ENCODE measurements at places on chromosomes 13 and 19. TPM values are rescaled to one million over a fixed set of nuclear protein-coding genes. Genes with fewer than 3 reads are reported as not detected.

DNA sequence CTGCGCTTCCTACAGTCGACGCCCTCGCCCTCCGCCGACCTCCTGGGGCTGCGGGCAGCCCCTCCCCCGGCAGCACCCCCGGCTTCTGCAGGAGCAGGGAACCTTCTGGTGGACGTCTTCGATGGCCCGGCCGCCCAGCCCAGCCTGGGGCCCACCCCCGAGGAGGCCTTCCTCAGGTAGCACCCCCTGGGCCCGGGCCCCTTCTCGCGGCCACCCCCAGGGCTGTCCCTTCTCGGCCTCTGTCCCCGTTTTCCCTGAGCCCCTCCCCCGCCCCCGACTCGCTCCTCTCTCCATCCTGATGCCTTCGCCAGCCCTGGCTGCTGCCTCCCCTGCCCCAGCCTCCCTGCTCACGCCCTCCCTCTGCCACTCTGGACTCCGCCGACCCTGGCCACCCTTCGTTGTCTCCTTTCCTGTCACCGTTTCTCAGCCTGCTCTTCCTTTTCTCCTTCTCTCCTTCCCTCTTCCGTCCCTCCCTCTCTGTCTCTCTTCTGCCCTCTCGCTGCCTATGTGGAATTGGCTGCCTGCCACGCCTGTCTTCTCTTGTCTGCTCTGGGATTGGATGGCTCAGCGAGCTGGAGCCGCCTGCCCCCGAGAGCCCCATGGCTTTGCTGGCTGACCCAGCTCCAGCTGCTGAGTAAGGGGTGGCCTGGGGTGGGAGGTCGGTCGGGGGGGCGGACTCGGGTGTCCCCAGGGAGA is 11.0 kb downstream of the FUZ start:
- 0 out of 2 replicates have a peak overlapping the region, but pooled peaks have one; percentile 69 for H3K27ac ChIP-seq
- peak overlapping the region; percentile 39 for H3K4me3 ChIP-seq
- no peaks in the 10 kb centered on the region for H3K36me3 ChIP-seq

Gene ICAM5
- polyA plus RNA-seq, result 0.78 TPM

DNA sequence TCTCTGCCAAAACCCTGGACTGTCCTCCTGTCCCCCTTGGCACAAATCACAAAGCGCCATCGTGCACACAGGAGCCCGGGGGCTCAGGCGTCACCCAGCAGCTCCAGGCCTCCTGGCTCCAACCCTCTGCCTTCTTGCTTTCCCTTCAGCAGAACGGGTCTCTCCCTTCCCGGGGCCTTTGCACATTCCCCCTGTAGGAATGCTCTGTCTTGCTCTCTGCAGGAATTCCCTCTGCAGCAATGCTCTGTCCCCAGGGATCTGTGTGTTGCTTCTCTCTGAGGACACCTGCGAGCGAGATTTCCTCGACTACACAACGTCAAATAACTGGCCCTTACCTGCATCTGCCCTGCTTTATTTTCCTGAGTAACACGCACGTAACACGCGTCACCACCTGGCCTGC is 13.3 kb upstream of the RASA3 start:
- H3K27me3 ChIP-seq, result no peaks in the 10 kb centered on the region
- no peaks in the 10 kb centered on the region for H3K4me1 ChIP-seq
- no peak for DNase-seq
- H3K4me3 ChIP-seq, result no peak overlapping the region
- no peak overlapping the region for H3K27ac ChIP-seq

Gene CNFN
- polyA plus RNA-seq, result 71.5 TPM

DNA sequence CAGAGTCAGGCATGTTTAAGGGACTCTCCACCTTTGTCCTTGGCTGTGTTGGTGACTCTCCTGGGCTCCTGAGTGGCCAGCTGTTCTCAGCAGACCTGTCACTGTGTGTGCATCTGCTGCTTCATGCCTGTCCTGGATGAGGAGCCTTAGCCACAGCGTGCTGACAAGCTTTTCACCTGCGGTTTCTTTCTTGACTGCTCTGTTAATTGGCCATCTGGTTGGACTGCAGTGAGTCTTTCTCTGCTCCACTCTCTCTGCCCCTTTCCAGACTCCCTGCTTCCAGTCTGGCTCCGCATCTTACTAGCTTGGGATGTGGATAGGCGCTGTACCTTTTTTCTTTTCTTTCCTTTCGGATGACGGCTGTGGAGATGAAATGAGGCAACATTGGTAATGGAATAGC is 38.8 kb downstream of the POLR1D start:
- H3K27me3 ChIP-seq, result no peaks in the 10 kb centered on the region
- H3K4me3 ChIP-seq, result no peak overlapping the region
- 0 out of 2 replicates have a peak, but pooled peaks cover 4% of the 10 kb centered on the region for H3K4me1 ChIP-seq
- H3K36me3 ChIP-seq, result no peaks in the 10 kb centered on the region

Gene ZNF726
- polyA plus RNA-seq, result not detected

- H3K27ac ChIP-seq, result no peak overlapping the region
- H3K4me1 ChIP-seq, result no peaks in the 10 kb centered on the region
- no peak overlapping the region for H3K4me3 ChIP-seq
- H3K36me3 ChIP-seq, result peaks cover 4% of the 10 kb centered on the region
These were observed 59.5 kb downstream of the MYCBP2 start for GRCh38 chr13:77267362-77267761.

DNA sequence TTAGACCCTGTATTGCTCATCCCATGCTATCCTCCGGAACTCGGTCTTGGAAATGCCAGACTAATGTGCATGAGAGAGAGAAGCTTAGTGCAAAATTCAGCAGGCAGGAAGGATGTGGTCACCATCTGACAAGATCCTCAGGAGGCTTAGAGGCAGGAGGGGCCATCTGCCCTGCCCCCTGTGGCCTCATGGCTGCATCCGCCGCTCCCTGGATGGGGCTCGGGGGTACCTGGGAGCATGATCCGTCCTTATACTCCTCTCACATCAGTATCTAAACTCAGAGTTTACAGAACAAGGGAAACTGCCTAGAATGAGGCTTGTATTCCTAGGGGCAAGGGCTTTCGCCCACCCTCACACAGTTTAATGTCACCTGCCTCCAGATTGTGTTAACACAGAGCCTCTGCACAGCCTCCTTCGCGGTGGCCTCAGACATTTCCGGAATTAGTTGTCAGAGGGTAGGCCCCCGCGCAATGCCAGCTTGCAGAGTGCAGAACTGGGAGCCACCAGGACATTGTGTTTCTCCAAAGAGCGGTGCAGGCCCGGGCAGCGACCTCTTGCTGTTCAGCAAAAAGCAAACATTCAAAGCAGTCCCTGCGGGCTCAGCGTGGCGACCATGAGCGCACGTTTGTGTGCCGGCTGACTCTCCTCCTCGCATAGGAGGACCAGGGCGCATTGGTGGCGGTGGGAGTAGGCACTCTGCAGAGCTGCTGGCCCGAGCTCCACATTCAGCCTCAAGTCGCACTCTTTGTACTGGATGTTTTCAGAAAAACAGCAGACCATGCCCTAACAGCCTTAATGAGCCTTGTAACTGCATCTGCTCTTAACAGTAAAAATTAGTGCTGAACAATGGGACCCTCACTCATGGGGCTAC is 39.1 kb downstream of the GPR12 start:
- H3K27ac ChIP-seq, result no peak overlapping the region
- H3K4me3 ChIP-seq, result no peak overlapping the region
- no peak for DNase-seq
- no peaks in the 10 kb centered on the region for H3K36me3 ChIP-seq
- no peaks in the 10 kb centered on the region for H3K27me3 ChIP-seq
- no peaks in the 10 kb centered on the region for H3K4me1 ChIP-seq

GRCh38 chr19:40450664-40451063 is 6.5 kb upstream of the SERTAD3 start:
- DNase-seq, result no peak
- H3K4me1 ChIP-seq, result peaks cover 5% of the 10 kb centered on the region
- no peaks in the 10 kb centered on the region for H3K27me3 ChIP-seq
- no peak overlapping the region for H3K4me3 ChIP-seq
- H3K36me3 ChIP-seq, result no peaks in the 10 kb centered on the region

Gene IGFL1
- not detected for polyA plus RNA-seq

GRCh38 chr13:21657538-21657937 is 13.3 kb upstream of the FGF9 start:
- H3K27ac ChIP-seq, result no peak overlapping the region
- no peak overlapping the region for H3K4me3 ChIP-seq
- no peak for DNase-seq
- H3K36me3 ChIP-seq, result no peaks in the 10 kb centered on the region
- no peaks in the 10 kb centered on the region for H3K4me1 ChIP-seq
- no peaks in the 10 kb centered on the region for H3K27me3 ChIP-seq

GRCh38 chr19:28454083-28454482 is 758.9 kb downstream of the UQCRFS1 start:
- no peaks in the 10 kb centered on the region for H3K27me3 ChIP-seq
- H3K4me1 ChIP-seq, result no peaks in the 10 kb centered on the region
- no peaks in the 10 kb centered on the region for H3K36me3 ChIP-seq
- no peak overlapping the region for H3K4me3 ChIP-seq
- no peak for DNase-seq
- no peak overlapping the region for H3K27ac ChIP-seq

GRCh38 chr19:56566904-56567273 is 379 bp upstream of the ZNF470 start:
- H3K4me1 ChIP-seq, result peaks cover 6% of the 10 kb centered on the region
- DNase-seq, result peak; percentile 46
- peaks cover 37% of the 10 kb centered on the region for H3K36me3 ChIP-seq
- no peaks in the 10 kb centered on the region for H3K27me3 ChIP-seq

Gene AMER2
- 0.31 TPM for polyA plus RNA-seq

Gene OR7E24
- not detected for polyA plus RNA-seq

Gene CAPN12
- 19.1 TPM for polyA plus RNA-seq

Gene EPSTI1
- 0.89 TPM for polyA plus RNA-seq

Gene SPTBN4
- 2.2 TPM for polyA plus RNA-seq

DNA sequence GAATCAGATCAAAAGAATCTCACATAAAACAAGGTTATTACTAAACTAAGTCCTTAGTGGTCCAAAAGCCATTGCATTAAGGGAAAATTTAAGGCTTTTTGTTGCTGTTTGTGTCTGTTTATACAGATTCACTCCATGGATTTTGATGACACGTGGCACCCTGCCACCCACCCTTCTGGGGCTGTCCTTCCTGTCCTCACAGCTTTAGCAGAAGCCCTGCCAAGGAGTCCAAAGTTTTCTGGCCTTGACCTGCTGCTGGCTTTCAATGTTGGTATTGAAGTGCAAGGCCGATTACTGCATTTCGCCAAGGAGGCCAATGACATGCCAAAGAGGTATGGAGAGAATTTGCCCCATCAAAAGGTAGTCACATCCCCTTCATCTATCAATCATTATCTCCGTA is 6.9 kb downstream of the ACOD1 start:
- H3K27ac ChIP-seq, result no peak overlapping the region
- H3K4me3 ChIP-seq, result no peak overlapping the region
- H3K36me3 ChIP-seq, result peaks cover 9% of the 10 kb centered on the region
- H3K4me1 ChIP-seq, result no peaks in the 10 kb centered on the region

DNA sequence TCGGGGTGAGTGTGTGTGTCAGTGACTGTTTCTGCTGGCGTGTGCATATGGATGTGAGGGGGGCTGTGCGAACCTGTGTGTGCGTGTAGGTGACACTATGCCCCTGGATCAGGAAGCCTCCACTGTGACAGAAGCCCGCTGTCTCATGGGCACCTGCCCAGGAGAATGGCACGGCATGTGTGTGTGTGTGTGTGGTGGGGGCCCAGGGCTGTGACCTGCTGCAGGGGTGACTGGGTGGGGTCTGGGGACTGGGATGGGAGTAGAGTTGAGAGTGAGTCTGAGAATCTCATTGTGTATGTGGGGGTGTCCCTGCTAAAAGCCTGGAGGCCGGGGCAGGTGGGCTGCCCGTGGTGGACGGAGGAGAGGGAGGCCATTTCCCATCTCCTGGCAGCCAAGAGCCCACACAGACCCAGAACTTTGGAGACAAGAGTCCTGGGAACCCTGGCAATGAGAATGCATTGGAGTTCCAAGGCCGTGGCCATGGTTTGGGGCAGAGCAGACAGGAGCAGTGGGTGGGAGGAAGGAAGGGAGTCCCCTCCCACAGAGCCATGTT is 6.4 kb upstream of the TPM4 start:
- H3K36me3 ChIP-seq, result no peaks in the 10 kb centered on the region
- H3K4me3 ChIP-seq, result no peak overlapping the region
- peaks cover 15% of the 10 kb centered on the region for H3K4me1 ChIP-seq
- no peaks in the 10 kb centered on the region for H3K27me3 ChIP-seq
- no peak for DNase-seq
- no peak overlapping the region for H3K27ac ChIP-seq

GRCh38 chr19:56960959-56961543 is 120.5 kb upstream of the PEG3 start:
- H3K4me3 ChIP-seq, result no peak overlapping the region
- no peaks in the 10 kb centered on the region for H3K36me3 ChIP-seq
- H3K4me1 ChIP-seq, result no peaks in the 10 kb centered on the region
- no peaks in the 10 kb centered on the region for H3K27me3 ChIP-seq
- DNase-seq, result no peak

- no peak for DNase-seq
- H3K27ac ChIP-seq, result no peak overlapping the region
- no peaks in the 10 kb centered on the region for H3K4me1 ChIP-seq
- H3K36me3 ChIP-seq, result no peaks in the 10 kb centered on the region
- H3K27me3 ChIP-seq, result no peaks in the 10 kb centered on the region
These were observed 747.8 kb downstream of the EFNB2 start for GRCh38 chr13:105787632-105788031.

Data from GM23338 (cell line).